Smooth muscle cell of the brain vasculature (primary cell): ENCODE measurements at places on chromosomes 1 and 21.

DNA sequence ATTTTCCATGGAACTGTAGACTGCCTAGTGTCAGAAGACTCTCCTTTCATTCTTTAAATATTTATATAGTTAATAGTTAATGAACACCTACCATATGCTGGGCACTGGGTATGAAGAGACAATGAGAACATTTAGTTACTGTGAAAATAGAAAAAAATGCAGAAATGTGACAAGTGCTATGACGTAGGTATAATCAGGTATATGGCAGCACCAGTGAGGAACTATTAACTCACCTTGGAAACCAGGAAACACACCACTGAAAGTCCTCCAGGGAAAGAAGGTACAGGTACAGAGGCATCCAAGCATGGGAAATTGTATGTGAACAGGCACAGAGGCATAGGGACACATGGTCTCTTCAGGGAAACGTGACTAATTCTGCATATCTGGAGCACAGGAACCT is 42.3 kb downstream of the DPT start:
- no peak for DNase-seq

DNA sequence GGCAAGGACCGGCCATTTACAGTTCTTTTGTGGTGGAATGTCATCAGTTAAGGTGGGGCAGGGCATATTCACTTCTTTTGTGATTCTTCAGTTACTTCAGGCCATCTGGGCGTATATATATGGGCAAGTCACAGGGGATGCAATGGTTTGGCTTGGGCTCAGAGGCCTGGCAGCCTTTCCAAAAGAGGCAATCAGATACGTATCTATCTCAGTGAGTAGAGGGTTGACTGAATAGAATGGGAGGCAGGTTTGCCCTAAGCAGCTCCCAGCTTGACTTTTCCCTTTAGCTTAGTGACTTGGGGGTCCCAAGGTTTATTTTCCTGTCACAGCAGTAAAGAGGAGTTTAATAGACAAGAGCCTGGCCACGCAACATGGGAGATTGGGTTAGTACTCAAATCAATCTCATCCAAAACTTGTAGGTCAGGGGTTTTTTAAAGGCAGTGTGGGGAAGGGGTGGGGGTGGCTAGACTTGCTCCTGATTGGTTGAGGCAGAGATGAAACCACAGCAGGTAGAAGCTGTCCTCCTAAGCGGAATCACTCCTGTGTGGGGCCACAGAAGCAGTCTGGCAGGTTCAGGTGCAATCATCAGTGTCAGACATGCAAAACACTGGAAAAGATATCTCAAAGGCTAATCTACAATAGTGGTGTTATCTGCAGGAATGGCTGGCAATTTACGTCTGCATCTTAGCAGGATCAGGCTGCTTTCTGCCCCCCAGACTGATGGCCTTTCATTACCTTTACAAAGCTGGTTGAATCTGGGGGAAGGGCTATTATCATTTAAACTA is 112.9 kb downstream of the TLR5 start:
- DNase-seq: no peak

- no peak for DNase-seq
These were observed 48.9 kb downstream of the RASSF5 start for GRCh38 chr1:206556047-206556749.

GRCh38 chr1:118097622-118098348 is 87.2 kb downstream of the SPAG17 start:
- DNase-seq: no peak

- DNase-seq: no peak
These were observed 2.3 kb downstream of the MTMR11 start for GRCh38 chr1:149934356-149934755.

DNA sequence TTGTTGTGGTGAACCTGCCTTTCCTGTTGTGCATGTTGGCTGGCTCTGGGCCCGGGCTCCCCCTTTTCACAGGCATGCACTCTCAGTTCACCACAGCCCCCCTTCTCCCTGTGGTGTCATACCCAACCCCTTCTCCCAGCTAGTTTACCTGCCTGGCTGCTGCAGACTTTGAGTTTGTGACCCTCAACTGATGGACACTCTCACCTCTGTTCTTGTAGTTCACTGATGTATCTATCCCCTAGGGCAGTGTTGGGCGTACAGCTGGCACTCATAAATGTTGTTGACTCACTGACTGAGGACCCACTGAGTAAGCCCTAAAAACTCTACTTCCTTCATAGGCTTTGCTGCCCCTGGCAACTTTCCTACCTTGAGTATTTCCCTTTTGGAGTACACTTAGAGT is 54.9 kb downstream of the WDR64 start:
- DNase-seq: no peak

- DNase-seq: no peak
These were observed 21.3 kb downstream of the UBASH3A start for GRCh38 chr21:42424914-42425541.

GRCh38 chr1:213988507-213989001 is 781 bp downstream of the PROX1 start:
- DNase-seq: no peak

GRCh38 chr1:172561252-172561651 is 28.3 kb downstream of the SUCO start:
- DNase-seq: no peak

- no peak for DNase-seq
These were observed 756 bp downstream of the PHGDH start for GRCh38 chr1:119712342-119713038.

DNA sequence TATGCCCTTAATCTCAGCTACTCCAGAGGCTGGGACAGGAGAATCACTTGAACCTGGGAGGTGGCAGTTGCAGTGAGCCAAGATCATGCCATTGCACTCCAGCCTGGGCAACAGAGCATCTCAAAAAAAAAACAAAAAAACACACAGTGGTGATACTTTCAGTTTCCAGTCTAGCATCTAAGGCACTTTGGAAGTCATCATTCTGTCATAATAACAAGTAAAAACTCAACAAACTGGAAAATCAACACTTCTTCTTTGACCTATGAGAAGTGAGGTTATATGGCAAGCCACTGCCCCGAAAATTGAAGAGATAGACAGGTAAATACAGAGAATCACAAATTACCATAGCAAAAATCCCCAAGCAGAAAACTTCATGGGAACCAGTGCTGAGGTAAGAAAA is 51.9 kb downstream of the IL12RB2 start:
- no peak for DNase-seq

GRCh38 chr1:93587354-93587753 is 94.3 kb downstream of the BCAR3 start:
- DNase-seq: no peak

DNA sequence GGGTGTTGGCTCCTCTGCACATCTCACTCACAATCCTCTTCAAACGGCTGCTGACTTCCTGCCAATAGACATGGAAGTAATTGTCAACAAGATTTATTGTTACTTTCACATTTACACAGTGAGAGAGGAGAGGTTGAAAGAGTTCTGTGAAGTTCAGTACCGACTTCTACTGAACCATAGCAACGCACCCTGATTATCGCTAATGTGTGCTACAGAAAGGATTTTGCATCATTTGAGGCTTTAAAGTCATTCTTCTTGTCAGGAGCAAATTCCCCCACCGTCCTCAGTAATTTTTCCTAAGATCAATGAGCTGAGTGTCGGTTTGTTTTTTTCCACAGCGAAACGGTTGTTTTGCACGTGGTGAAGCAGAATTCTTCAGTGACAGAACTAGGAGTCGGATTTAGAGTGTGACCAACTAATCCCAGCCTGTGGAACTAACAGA is 361.0 kb downstream of the ADGRL2 start:
- DNase-seq: no peak

DNA sequence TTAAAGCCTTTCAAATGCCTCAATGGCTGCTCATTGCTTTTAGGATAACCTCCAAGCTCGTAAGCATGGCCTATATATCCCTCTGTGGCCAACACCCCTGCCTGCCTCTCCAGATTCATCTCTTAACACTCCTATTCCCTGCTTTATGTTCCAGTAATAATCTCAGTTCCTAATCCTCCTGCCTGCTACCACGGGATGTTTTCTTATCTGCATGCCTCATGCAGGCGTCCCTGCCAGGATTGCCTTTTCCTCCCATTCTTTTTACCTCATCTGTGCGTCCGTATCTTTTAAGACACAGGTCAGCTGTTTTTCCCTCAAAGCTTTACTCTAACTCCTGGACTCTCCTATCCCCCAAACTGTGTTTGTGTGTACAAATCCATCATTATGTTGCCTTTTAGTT is 36.1 kb downstream of the ZBTB40 start:
- no peak for DNase-seq
